ENCODE measurements at places on chromosomes 5 and 9.

DNA sequence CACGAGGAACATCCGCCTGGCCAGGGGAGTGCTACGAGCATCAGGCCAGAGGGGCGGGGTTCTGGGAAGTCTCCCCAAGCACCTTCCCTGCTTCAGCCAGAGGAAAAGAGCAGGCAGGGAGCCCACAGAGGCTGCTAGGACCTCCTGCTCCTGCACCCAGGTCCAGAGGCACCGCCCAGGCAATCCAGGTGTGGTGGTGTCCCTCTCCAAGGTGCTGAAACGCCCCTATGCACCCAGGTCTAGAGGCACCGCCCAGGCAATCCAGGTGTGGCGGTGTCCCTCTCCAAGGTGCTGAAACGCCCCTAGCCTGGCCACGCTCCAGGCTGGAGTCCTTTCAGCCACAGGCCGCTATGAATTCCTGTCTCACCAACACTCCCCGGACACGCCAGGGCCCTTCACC, 10.7 kb upstream of the UBAC1 start:
- DNase-seq, result no peak

- DNase-seq, result no peak
Measured at GRCh38 chr9:14405176-14405706, 91.3 kb upstream of the NFIB start.

GRCh38 chr9:75269197-75269596, 180.9 kb downstream of the OSTF1 start:
- DNase-seq, result no peak

DNA sequence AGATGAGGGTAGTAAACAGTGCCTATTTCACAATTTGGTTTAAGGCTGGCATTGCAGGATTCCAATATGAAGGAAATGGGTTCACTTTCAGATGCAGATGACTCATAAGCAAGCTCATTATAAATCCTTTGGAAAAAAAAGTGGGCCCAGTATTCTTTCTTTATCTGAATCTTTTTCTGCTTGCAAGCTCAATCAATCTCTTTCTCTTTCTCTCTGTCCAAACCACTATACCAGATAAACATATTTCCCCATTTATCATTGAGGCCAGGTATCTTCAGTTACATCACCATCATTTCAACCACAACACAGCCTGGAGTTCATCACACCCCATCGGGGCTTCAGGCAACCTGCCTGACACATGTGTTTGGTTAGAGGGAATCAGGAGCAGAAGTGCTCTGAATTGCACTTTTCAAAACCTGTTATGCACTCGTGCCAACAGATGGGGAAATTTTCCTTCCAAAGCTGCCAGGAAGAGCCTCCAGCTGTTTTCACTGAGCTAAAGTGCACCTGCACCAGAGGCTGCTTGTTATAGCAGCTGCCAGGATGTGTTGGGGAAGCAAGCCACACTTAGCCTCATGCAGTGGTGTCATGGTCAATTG, 30.0 kb upstream of the MAMDC2 start:
- no peak for DNase-seq

- DNase-seq, result no peak
Measured at GRCh38 chr9:133712221-133713100, 25.7 kb downstream of the SARDH start.

All from Panc1 (cell line).